ENCODE measurements at places on chromosomes 3 and 15. TPM values are rescaled to one million over a fixed set of nuclear protein-coding genes. Genes with fewer than 3 reads are reported as not detected.

CCDC39 gene
- 0.03 TPM for total RNA-seq

DNA sequence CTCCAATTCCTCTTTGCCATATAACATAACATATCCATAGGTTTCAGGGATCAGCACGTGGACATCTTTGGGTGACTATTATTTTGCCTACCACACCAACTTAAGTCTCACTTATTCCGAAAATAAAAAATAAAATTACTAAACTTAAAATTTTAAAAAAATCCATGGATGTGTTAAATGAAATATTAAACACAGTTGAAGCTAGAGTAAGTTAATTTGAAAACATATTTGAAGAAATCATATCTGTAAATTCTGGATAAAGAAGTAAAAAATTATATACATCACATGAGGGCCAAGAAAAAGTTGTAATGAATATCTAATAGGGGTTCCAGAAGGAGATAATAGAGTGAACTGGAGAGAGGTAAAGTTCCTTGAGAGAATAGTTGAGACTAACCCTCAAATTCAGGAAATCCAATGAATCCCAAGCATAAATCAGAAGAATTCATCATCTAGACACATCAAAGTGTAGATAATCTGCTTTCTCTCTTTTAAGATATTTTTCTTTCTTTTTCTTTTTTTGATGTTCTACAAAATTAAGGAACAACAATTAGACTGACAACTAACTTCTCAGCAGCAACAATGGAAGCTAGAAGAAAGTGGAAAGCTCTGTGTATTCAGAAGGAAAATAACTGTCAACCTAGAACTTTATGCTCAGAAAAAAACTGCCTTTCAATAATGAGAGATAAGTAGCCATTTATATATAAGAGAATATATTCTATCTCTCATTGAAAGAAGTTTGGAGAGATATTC lies 147.4 kb downstream of the ABHD5 start:
- no peak for DNase-seq

DNA sequence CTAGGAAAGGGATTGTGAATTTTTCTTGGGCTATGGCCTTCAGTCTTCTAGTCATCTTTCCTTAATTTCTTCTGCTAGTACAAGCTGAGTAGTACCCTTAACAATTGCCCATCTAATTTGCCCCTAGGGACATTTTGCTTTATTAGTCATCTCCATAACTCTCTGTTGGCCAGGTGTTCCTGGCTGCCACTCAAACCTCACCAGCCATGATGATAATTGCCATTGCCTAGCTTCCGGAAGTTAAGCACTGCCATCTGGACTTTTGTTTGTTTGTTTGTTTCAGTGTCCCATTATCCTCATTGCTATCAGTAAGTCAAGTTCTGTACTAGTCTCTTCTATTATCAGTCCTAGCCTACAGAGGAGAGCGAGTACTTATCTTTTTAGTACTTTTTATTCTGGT lies 36.6 kb upstream of the UBL7 start:
- peak; percentile 37 for DNase-seq

DNA sequence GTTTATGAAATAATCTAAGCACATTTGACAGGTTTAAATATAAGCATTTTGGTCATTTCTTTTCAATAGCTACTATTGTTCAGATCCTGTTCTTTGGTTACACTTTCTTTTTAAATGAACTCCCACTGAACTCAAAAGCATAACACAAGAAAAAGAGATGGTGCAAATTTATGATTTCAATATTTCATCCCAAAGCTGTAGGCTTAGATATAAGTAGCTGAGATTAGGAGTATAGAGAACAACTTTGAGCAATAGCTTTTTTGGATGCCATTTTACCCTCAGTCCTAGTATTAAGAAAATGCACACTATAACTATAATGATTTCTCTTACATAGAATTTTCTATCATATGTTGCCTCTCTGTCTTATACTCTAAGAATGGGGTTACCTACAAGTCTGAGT lies 213.8 kb downstream of the ATP8B4 start:
- no peak for DNase-seq

All from HT1080 (cell line).